Astrocyte (in vitro differentiated cells and primary cell): ENCODE measurements at places on chromosomes 2 and 18. TPM values are rescaled to one million over a fixed set of nuclear protein-coding genes. Genes with fewer than 3 reads are reported as not detected.

GRCh38 chr2:101082998-101083397 lies 68.2 kb downstream of the TBC1D8 start:
- no peak for DNase-seq

GRCh38 chr2:104883357-104883756 lies 29.4 kb downstream of the POU3F3 start:
- DNase-seq: no peak

- DNase-seq: peak; percentile 24
Measured at GRCh38 chr2:54476852-54477251, 20.7 kb downstream of the SPTBN1 start.

DNA sequence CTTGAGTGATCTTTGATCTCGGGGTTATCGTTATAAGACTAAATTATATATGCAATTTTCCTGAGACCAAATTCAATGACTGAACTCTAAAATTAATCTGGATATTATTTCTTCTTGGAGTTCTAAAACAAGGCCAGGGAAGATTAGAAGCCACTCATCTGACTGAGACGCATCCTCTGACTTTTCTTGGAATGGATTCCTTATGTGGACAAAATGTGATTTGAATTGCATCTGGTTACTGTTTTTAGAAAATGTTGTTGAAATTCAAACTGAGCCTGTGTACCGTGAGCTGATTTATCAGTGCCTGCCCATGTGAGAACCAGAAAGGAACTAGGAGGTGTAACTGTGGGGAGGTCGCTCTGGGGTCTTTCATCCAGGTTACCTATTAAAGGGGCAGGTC lies 330.8 kb downstream of the OSR1 start:
- DNase-seq: no peak

- no peak for DNase-seq
Measured at GRCh38 chr18:6444466-6445228, 29.9 kb upstream of the L3MBTL4 start.

- DNase-seq: no peak
Measured at GRCh38 chr2:177175917-177176668, 36.5 kb upstream of the HNRNPA3 start.

DNA sequence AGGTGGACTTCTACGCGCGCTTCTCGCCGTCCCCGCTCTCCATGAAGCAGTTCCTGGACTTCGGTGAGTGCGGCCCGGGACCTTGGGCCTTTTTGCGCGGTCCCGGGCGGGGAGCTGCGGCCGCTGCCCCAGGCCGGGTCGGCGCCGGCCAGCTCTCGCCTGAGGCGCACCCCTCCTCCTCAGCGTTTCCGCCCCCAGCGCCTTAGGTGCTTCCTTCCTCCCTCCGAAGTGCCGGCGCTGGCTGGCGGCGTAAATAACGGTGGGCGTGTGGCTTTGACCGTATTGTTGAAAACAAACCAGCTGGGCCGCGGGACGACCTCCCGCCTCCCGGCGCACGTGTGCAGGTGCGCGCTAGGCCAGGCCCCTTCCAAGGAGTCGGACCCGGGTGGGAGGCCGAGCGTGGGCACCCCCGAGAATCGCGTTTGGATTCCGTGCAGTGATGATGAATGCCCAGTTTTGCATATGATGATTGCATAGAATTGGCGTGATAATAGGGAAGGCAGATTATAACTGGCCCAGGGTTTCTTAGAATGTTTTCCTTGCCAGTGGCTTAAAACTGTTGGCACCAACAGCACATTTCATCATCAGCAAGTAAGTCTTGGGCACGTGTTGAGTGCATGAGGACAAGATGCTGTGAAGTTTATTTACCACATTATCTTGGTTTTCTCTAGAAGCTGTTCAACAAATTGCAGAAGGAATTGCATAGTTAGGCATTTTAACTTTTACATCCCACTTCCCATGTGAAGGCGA lies 569 bp downstream of the PDK1 start:
- DNase-seq: peak; percentile 41

- peak; percentile 72 for DNase-seq
Measured at GRCh38 chr2:235171550-235172031, 219.8 kb downstream of the SH3BP4 start.

GRCh38 chr2:232568161-232568560 lies 17.7 kb downstream of the EIF4E2 start:
- DNase-seq: peak; percentile 81

DNA sequence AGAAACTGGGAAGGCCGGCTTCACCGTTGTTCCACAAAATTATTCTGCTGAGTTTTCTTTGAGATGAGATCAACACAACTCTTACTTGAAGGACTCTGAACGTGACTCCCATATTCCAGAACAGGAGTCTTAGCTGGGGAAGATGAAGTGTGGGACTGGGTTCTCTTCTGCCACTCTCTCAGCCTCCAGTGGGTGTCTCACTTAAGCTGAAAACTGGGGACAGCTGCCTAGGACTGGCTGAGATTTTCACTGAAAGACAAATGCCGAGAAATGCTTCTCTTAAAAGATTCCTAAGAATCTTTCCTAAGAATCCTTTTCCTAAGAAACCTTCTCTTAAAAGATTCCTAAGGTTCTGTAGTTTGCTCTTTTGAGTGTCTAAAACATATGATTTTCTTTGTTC lies 156.6 kb upstream of the LHCGR start:
- no peak for DNase-seq

- no peak for DNase-seq
Measured at GRCh38 chr2:63874204-63875130, 32.8 kb downstream of the UGP2 start.

DNA sequence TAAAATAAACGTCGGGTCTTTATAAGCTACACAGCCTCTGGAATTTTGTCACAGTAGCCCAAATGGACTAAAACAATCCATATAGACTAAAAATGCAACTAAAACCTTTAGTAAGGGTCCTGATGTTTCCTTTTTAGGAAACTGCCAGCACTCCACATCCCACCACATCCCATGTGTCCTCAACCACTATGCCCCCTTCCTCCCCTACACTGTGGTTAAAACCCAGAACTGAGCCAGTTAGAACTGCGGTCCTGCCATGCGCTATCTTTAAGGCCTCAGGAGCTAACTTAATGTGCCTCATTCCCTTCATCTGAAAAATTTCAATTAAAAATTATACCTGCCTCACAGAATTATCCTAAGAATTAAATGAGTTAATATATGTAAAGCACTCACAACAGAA lies 41.1 kb downstream of the ACVR1 start:
- DNase-seq: no peak

DNA sequence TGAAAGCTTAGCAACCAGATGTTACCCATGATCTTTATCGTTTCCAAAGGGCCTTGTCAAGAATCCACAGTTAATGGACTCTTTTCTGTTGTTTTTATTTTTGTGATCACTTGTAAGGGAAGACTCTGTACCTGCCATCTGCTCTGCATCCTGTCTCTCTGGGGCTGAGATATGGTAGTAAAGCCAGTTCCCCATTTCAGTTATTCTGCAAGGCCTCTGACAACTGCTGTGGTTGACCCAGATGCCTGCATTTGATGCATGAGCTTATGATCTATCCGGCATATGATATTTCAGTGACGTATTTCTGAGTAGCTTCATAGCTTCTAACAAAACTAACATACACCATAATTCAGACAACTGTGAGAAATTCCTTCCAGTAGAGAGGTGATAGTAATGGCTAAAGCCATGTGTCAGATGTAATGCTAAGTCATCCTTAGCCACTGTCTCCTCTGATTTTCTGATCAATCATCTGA lies 105.1 kb downstream of the TPO start:
- DNase-seq: no peak

DNA sequence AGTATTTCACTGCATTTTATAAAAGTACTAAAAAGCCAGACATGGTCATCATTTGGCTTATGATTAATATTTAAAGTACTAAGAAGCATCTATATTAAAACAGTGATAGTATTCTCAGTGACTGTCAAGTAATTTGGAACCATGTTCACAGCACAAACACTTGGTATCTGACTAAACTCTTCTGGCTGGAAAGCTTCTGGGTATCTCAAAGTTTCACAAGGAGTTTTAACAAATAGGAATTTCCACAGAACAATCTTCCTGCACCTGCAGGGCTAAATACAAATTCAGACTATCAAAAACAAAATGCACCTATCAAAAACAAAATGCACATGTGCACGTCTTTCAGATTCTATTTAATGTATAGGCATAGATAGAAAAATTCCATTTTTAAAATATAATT lies 158.8 kb downstream of the L3MBTL4 start:
- no peak for DNase-seq

DNA sequence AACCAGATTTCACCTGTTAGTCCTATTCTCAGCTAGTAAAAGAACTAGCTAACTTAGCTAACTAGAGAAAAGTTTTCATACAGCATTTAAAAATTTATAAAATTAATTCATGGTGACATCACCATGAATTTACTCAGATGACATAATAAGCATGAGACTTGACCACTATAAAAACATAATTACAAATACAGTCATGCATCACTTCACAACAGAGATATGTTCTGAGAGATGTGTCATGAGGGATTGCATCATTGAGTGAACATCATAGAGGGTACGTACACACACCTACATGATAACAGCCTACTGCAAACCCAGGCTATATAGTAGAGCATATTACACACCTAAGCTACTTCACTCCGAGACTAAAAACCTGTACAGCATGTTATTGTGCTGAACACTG lies 481.3 kb upstream of the CHAC2 start:
- peak; percentile 28 for DNase-seq

- DNase-seq: no peak
Measured at GRCh38 chr2:68714866-68715265, 19.7 kb upstream of the ARHGAP25 start.

GRCh38 chr2:124318913-124319312 lies 293.8 kb downstream of the CNTNAP5 start:
- no peak for DNase-seq

- DNase-seq: no peak
Measured at GRCh38 chr2:1777781-1778180, 33.5 kb upstream of the PXDN start.

- peak; percentile 97 for DNase-seq
Measured at GRCh38 chr2:9675415-9676351, 44.9 kb upstream of the YWHAQ start.

GRCh38 chr18:77359561-77360314 lies 110.1 kb downstream of the GALR1 start:
- no peak for DNase-seq

GRCh38 chr2:106562268-106563186 lies 75.4 kb downstream of the CD8B2 start:
- no peak for DNase-seq

DNA sequence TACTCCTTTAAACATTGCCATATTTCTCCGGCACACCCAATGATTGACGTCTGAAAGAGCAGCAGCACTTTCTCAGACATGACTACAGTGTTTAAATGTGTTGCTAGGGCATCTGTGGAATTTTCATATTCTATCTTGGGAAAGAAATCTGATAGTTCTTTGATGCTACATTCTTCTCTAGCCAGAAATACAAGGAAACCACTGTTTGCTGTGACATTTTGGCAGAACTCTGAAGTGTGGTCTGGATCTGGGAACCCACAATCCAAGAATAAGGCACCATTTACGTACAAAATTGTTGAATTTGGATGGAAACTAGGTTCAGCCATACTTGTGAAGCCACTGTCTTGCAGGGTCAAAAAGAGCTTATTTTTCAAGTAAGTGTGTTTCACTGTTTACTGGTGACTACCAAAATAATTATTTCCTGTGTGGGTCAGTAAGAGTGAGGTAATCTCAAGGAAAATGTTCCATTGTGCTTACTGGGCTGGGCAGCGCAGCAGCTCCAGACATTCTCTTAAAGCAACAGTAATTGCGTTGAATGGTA lies 21.3 kb upstream of the CD28 start:
- peak; percentile 100 for DNase-seq

GRCh38 chr2:112073875-112074274 lies 18.8 kb downstream of the TMEM87B start:
- peak; percentile 32 for DNase-seq

DNA sequence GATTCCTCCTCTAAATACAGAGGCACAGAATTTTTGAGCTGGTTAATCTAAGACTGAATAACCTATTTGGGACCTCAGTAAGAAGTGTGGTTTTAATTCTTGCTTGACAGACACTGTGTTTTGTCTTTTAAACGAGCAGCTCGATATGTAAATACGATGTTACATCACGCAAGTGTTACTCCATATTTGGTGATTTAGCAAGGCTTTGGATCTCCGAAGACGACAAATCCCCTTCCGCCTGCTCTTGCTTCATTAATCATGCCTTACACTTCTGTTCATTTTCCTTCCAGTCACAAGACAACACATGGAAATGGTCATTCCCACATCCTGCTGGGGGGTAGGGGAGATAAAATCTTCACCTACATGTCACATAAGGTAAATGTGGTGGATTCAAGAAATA lies 9.4 kb downstream of the BCL11A start:
- no peak for DNase-seq

GRCh38 chr2:120999377-121000097 lies 263.9 kb downstream of the GLI2 start:
- no peak for DNase-seq

GRCh38 chr18:77101410-77102258 lies 30.9 kb downstream of the MBP start:
- DNase-seq: peak; percentile 97

GRCh38 chr18:22822024-22822423 lies 111.1 kb upstream of the RBBP8 start:
- DNase-seq: peak; percentile 89

DNA sequence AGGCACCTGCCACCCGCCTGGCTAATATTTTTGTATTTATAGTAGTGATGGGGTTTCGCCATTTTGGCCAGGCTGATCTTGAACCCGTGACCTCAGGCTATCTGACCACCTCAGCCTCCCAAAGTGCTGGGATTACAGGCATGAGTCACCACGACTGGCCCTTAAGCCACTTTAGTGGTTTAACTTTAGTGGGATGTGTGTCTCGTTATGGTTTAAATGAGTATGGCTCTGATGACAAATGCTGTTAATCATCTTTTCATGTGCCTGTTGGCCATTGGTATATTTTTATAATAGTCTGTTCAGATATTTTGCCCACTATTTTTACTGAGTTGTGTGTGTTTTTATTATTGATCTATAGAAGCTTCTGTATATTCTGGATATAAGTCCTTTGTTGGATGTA lies 205.9 kb downstream of the MYO1B start:
- DNase-seq: no peak

The RGPD4 gene
- not detected in 2 replicates for total RNA-seq

The SDC1 gene
- 74.3 and 92.7 TPM in 2 replicates for total RNA-seq

The ABCG5 gene
- total RNA-seq: not detected in 2 replicates

The DTNA gene
- total RNA-seq: 32.9 and 41.1 TPM in 2 replicates

The CIB4 gene
- total RNA-seq: not detected in 2 replicates

The PLGLB2 gene
- 3.7 TPM in 2 replicates for total RNA-seq

The NPAS2 gene
- total RNA-seq: 5.5 and 5.8 TPM in 2 replicates

The MYOM1 gene
- total RNA-seq: 0.57 and 0.94 TPM in 2 replicates

The PEX13 gene
- total RNA-seq: 27.8 and 28.8 TPM in 2 replicates

The GPR45 gene
- total RNA-seq: 0.22 TPM in 1 of 2 replicates, not detected in the other

The RAB6D gene
- 0.43 and 0.70 TPM in 2 replicates for total RNA-seq

The ABCB11 gene
- total RNA-seq: 0.02 TPM in 1 of 2 replicates, not detected in the other

The TAF4B gene
- 3.0 and 3.2 TPM in 2 replicates for total RNA-seq

The SNORC gene
- 2.1 and 3.1 TPM in 2 replicates for total RNA-seq

The SPC25 gene
- 0.60 and 1.6 TPM in 2 replicates for total RNA-seq

The CNRIP1 gene
- 4.0 and 4.4 TPM in 2 replicates for total RNA-seq

The ANKRD30BL gene
- not detected in 2 replicates for total RNA-seq

The TET3 gene
- total RNA-seq: 32.8 and 39.9 TPM in 2 replicates

The ATOH8 gene
- 1.2 and 1.9 TPM in 2 replicates for total RNA-seq

The MGAT4A gene
- 1.2 and 1.7 TPM in 2 replicates for total RNA-seq

The TCF7L1 gene
- total RNA-seq: 27.2 and 30.8 TPM in 2 replicates

The HAT1 gene
- 28.6 and 29.1 TPM in 2 replicates for total RNA-seq

The CENPA gene
- 0.75 and 2.7 TPM in 2 replicates for total RNA-seq
